Fibroblast of lung (primary cell): ENCODE measurements at places on chromosomes 7 and 10.

GRCh38 chr7:91915401-91916050, 25.1 kb upstream of the AKAP9 start:
- DNase-seq: no peak

DNA sequence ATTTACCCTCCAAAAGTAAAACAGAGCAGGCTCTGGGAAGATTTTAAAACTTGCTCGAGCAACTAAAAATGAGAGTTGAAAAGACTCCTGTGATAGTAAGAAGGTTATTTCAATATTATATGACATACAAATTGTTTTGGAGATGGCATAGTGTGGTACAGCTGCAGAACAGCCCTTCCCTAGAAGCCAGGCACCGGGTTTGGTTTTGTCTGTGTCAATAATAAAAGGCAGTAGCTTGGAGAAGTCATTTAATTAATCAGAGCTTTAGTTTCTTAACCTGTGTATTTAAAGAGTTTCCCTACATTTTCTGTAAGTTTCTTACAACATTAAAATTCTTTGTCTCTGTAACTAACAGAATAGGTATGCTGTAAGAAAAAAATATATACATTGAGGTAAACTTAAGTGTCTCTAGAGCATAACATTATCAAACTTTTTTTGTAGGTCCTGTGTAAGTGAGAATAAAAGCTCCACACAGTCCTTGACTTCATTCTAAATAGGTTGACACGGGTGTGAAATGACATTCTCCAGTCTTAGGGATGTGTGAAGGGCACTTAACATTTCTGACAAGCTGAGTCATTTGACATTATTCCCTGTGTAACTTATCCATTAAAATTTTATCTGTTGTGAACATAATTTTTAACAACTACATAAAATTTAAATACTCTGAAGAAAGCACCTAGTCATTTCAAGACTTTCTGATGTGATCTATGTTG, 425.0 kb upstream of the ETV1 start:
- no peak for DNase-seq

GRCh38 chr7:102988631-102989560, 76.1 kb downstream of the LRRC17 start:
- no peak for DNase-seq

DNA sequence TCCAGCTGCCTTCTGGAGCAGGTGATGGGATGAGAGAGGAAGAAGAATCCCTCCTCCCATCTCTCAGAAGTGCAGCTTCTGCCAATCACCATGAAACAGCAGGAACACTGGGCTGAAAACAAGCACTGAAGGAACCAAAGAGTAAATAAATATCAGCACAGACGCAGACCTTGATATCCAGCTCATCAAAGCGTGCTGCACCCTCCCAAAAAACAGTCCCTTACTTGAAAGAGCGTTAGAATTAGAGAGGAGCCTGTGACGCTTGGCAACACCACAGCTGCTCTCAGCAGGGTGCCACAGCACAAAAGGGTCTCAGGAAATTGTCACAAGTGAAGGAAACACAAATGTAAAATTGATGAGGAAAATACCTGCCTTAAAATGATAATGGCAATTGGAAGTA, 39.5 kb downstream of the KLF6 start:
- no peak for DNase-seq

DNA sequence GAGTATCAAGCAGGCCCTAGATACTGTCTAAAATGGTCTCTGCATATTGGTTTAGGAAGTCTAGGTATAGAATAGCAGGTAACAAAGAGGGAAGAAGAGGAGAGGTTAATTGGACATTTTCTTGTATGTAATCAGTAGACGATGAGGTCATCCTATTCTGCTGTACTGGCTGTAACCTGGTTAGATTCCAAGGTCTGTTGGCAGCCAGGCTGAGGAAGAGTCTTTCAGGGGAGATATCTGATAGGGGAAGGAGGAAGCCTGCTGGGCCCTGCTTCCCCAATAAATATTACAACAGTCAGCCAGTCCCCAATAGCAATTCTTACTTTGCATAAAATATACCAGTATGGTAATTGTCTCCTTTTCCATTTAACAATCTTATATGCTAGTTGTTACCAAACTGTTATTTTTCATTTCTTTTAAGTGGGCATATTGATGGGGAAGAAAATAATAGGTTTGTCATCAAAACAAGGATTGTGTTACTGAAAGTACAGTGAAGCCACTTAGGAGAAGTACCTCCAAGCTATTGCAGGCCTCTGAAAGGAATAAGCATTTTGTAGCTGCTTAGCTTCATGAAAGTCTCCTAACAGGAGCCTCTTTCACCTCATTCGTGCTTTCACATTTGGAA, 186.4 kb downstream of the LRRC4 start:
- peak; percentile 23 for DNase-seq

DNA sequence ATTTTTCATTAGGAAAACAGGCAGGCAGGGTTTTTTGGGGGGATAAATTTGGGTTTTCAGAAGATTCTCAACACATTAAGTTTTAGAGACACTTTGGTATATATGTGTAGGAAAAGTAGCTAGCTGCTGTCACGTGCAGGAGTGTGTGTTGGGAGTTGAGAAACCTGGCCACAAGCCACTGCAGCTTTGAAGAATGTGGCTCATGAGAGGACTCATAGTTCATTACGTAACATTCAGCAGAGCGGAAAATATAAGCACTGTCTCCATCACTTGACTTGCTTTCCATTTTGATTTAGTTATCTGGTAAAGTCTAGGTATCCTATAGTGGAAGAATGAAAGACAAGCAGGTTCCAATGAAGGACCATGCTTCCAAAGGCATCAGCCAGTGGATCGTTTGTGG, 31.2 kb downstream of the SMNDC1 start:
- peak; percentile 90 for DNase-seq

DNA sequence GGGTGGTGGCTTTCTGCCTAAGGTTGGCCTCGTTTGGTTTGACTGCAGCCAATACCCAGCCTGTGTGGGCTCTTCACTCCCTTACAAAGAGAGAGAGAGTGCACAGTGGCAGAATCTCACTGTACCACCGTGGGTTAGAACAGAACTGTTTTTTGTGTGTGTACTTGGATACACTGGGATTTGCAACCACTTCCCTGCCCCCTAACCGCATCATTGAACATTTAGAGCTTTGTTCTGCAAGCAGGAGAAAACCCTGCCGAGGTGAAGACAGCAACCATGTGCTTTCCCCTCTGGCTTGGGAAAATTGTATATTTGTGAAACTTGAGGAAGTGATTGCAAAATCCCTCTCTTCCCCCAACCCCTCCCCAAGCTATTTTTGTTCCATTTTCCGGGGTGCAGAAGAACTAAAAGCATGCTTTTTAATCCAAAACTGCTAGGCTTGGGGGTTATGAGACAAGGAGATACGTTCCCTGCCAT, 201.2 kb downstream of the TCF7L2 start:
- peak; percentile 36 for DNase-seq

DNA sequence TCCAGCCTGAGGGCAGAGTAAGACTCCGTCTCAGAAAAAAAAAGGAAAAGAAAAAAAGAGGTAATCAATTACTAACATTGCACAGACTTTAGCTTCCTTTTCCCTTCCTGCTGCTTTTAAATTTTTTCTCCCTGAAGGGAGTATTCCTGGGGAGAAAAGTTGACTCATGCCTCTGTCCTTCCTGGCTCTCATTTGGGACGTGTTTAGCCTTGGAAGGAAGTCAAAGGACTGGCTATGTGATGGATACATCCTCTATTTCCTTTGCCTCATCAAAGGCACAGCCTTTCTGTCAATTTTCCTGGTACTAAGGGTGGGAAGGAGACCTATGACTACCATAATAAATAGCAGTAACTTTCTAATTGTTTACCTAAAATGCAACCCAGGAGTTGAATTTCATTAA, 77.6 kb downstream of the ITGA8 start:
- peak; percentile 23 for DNase-seq

GRCh38 chr10:56142092-56142728, 218.8 kb downstream of the ZWINT start:
- no peak for DNase-seq

DNA sequence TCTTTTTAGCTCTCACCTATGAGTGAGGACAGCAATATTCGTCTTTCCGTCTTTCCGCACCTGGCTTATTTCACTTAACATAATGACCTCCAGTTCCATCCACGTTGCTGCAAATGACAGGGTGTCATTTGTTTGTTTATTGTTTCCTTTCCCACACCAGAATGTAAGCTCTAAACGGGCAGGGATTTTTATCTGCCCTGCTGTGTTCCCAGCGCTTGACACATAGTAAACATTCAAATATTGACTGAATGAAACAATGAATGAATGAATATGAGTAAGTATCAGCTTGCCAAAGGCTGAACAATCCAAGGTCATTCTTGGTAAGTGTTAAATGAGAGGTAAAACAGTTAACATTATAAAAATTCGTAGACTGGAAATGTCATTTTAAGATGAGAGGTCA, 12.8 kb downstream of the SH3PXD2A start:
- no peak for DNase-seq

GRCh38 chr7:76428149-76428823, 3.5 kb downstream of the ZP3 start:
- no peak for DNase-seq

- peak; percentile 10 for DNase-seq
Observed at GRCh38 chr10:27390681-27391080, 113.4 kb upstream of the RAB18 start.

- DNase-seq: peak; percentile 25
Observed at GRCh38 chr10:117464176-117464575, 78.4 kb upstream of the EMX2 start.

GRCh38 chr7:12930534-12930933, 243.1 kb downstream of the ARL4A start:
- peak; percentile 27 for DNase-seq

DNA sequence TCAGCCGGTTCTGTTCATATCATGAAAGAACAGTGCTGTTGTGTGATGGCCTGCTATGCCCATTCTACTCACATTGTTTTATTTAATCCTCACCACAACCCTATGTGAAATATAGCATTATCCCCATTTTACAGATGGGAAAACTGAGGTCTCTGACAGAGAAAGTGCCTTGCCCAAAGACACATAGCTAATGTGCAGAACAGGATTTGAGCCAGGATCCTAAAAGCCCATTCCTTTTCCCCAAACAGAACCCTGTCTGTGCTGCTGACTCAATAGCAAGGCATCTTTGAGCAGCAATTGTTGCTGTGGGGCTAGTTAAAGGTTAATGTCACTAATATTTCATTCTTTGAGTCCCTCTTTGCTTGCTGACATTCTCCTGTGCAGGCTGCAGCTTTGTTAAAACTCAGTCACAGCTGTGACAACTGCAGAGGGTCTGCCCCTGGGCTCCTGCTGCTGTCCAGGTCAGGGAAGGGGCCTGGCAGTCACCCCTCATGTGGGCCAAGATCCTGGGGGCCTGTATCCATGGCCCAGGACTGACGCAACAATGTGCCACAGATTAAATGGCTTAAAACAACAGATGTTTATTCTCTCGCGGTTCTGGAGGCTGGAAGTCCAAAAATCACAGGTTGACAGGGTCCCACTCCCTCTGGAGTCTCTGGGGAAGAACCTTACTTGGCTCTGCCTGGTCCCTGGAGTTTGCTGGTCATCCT, 40.4 kb downstream of the AFAP1L2 start:
- DNase-seq: peak; percentile 52

GRCh38 chr10:93468461-93469213, 13.5 kb downstream of the MYOF start:
- peak; percentile 93 for DNase-seq

DNA sequence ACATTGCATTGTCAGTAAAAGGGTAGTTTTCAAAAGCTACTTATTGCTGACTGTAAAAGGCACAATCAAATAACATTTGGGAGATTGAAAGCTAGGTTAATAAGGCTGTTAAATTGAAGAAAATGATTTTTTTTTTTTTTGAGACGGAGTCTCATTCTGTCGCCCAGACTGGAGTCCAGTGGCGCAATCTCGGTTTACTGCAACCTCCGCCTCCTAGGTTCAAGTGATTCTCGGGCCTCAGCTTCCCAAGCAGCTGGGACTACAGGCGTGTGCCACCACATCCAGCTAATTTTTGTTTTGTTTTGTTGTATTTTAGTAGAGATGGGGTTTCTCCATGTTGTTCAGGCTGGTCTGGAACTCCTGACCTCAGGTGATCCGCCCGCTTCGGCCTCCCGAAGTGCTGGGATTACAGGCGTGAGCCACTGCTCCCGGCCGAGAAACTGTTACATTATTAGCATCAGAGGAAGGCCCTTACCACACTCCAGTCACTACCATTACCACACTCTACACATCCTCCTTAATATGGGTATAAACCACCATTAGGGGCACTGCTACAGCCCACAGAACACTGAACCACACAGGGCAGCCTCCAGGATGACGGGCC, 1.0 kb downstream of the CYP51A1 start:
- peak; percentile 27 for DNase-seq

GRCh38 chr10:50577681-50578350, 45.9 kb downstream of the SGMS1 start:
- peak; percentile 58 for DNase-seq

- DNase-seq: peak; percentile 69
Observed at GRCh38 chr7:151472644-151473380, 32.9 kb upstream of the CRYGN start.

- no peak for DNase-seq
Observed at GRCh38 chr7:157886266-157886665, 549.5 kb downstream of the DNAJB6 start.

DNA sequence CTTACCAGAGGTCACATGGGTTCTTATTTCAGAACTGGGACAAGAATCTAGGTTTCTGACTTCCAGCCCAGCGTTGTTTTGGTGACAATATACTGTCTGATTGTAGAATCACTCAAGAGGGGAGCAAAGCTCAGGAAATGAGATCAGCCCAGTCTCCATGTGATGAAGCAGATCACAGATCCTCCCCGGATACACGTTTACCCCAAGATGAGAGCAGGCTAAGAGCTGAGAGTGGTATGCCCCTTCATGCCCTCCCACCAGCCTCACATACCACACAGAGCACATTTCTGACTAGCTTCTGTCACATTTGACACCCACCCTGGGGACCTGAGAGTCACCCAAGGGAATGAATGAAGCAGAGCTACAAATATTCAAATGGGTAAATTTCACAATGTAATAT, 27.1 kb upstream of the PRKCQ start:
- no peak for DNase-seq

DNA sequence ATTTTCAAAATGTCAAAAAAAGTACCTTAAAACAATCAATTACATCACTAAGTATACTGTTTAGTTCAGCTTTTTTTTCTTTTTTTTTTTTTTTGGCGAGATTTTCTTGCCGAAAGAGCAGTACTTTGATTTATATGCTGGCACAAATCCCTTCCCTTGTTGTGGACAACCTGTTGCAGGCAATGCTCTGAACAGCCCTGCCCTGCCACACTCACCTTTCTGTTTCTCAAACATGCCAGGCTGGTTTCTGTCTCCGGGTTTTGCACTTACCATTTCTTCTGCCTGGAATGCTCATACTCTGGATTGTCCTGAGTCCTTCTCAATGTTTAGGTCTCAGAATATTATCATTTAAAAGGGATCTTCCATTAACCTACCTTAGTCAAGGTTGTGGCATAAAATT, 80.4 kb upstream of the JAZF1 start:
- no peak for DNase-seq

GRCh38 chr7:70299472-70299807, 701.2 kb downstream of the AUTS2 start:
- DNase-seq: no peak
